Muscle of leg (tissue), 16 donors: ENCODE measurements at places on chromosomes 2 and 18.

DNA sequence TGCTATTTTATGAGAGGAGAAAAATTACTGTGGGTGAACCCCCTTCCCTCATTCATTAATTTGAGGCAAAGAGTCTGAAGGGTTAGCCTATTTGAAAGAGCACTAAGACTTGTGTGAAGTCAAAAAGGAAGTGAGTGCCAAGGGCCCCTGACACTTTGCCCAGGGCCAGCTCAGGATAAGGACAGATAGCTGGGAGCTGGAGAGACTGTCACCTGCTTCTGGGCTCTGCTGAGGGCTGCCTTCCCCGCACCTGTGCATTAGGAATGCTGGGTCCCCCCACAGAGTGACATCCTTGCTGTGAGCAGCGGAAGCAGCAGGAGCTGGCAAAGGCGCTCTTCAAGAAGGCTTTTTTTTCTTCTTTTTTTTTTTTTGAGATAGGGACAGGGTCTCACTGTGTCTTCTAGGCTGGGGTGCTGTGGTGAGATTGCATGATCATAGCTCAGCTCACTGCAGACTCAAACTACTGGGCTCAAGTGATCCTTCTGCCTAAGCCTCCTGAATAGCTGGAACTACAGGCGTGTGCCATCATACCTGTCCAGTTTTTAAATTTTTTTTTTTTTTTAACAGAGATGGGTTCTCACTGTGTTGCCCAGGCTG lies 148.3 kb downstream of the AQP4 start:
- no peak overlapping the region for H3K27ac ChIP-seq
- H3K36me3 ChIP-seq, result no peaks in the 10 kb centered on the region
- H3K27me3 ChIP-seq, result no peaks in the 10 kb centered on the region
- no peak for DNase-seq
- no peak overlapping the region for H3K4me3 ChIP-seq
- no peaks in the 10 kb centered on the region for H3K4me1 ChIP-seq

DNA sequence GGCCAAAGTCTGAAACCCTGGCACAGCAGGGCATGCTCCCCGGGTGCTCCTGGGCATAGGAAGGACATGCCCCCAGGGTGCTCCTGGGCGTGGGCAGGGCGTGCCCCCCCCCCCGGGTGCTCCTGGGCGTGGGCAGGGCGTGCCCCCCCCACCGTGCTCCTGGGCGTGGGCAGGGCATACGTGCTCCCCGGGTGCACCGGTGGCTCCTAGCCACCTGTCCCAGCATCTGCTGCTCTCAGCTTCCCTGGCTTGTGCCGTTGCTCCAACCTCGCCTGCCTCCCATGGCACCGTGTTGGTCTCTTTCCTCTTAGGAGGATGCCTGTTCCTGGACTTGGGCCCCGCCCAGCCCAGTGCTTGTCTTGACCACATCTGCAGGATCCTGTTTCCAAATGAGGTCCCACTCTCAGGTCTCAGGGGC lies 95.6 kb upstream of the CTDP1 start:
- H3K27me3 ChIP-seq, result peaks cover 25% of the 10 kb centered on the region
- no peak for DNase-seq
- no peak overlapping the region for H3K4me3 ChIP-seq
- no peaks in the 10 kb centered on the region for H3K36me3 ChIP-seq
- H3K27ac ChIP-seq, result no peak overlapping the region

DNA sequence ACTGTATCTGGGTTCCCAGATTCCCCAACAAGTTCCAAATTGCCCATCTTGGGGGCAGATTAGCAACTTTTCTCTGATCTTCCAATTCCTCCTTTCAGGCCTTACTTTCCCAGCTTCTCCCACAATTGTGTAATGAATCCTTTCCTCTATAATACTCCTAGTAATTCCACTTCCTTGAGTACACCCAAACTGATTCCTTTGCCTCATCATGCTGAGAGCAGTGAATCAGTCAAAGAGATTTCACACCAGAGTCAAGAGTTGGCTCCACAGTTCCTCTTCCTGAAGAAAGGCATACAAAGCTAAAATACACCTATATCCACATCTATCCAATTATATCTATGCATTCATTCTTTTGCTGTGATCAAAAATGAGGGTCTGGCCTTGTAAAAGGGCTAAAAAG lies 28.6 kb upstream of the DAPL1 start:
- H3K27me3 ChIP-seq, result no peaks in the 10 kb centered on the region
- H3K4me1 ChIP-seq, result no peaks in the 10 kb centered on the region
- no peak overlapping the region for H3K27ac ChIP-seq
- H3K36me3 ChIP-seq, result no peaks in the 10 kb centered on the region
- no peak for DNase-seq

- H3K36me3 ChIP-seq, result no peaks in the 10 kb centered on the region
- peaks cover 16% of the 10 kb centered on the region for H3K4me1 ChIP-seq
- no peak overlapping the region for H3K27ac ChIP-seq
- DNase-seq, result no peak
- H3K4me3 ChIP-seq, result no peak overlapping the region
Measured at GRCh38 chr2:72118951-72119350, 28.7 kb downstream of the CYP26B1 start.

DNA sequence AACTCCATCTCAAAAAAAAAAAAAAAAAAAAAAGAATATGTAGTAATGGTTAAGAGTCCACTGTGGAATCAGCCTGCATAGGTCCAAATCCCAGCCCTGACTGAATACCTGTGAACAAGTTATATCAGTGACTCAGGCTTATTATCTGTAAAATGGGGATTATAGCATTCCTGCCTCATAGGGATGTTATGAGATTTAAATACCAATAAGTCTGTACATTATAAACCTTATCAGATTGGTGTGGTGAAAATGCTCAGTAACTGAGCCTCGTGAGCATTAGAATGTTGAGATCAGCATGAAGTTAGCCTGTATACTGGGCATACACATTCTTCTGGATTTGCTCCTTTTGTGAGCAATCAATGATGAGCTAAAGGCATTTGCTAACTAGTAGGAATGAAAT lies 3.0 kb upstream of the AMMECR1L start:
- H3K4me1 ChIP-seq, result peaks cover 21% of the 10 kb centered on the region
- no peaks in the 10 kb centered on the region for H3K27me3 ChIP-seq
- H3K36me3 ChIP-seq, result peaks cover 3% of the 10 kb centered on the region
- no peak overlapping the region for H3K27ac ChIP-seq
- H3K4me3 ChIP-seq, result no peak overlapping the region
- no peak for DNase-seq

- H3K4me3 ChIP-seq, result no peak overlapping the region
- H3K27ac ChIP-seq, result no peak overlapping the region
- no peaks in the 10 kb centered on the region for H3K36me3 ChIP-seq
- peak; percentile 30 for DNase-seq
Measured at GRCh38 chr2:228917220-228917619, 353.9 kb downstream of the PID1 start.

DNA sequence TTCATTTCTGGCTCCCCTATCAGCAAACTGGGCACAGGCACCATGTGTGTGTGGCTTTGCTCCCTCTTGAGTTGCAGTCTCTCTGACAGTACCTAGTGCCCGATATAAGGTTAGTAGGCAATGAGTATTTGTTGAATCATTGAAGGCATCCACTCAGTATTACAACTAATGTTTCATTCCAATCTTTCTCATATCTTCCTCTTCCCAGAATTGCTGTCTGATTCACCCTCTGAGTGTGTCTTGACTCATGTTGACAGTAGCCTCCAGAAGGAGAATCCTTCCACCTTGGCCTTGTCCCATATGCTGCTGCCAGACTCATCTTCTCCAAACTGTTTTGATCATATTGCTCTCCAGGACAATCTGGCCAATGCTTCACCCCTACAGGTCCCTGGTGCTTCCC lies 202.5 kb downstream of the LRRTM1 start:
- no peak for DNase-seq
- H3K4me1 ChIP-seq, result no peaks in the 10 kb centered on the region
- no peaks in the 10 kb centered on the region for H3K27me3 ChIP-seq
- no peak overlapping the region for H3K27ac ChIP-seq
- H3K4me3 ChIP-seq, result no peak overlapping the region

- H3K27ac ChIP-seq, result no peak overlapping the region
- peaks cover 9% of the 10 kb centered on the region for H3K27me3 ChIP-seq
- H3K4me1 ChIP-seq, result peaks cover 10% of the 10 kb centered on the region
- peak overlapping the region; percentile 58 for H3K4me3 ChIP-seq
- peaks cover 2% of the 10 kb centered on the region for H3K36me3 ChIP-seq
Measured at GRCh38 chr2:200585340-200585729, 479 bp upstream of the AOX1 start.

GRCh38 chr2:239044336-239044735 lies 196.5 kb downstream of the TWIST2 start:
- no peak overlapping the region for H3K4me3 ChIP-seq
- peaks cover 7% of the 10 kb centered on the region for H3K36me3 ChIP-seq
- no peak for DNase-seq
- H3K27me3 ChIP-seq, result no peaks in the 10 kb centered on the region
- peaks cover 5% of the 10 kb centered on the region for H3K4me1 ChIP-seq
- no peak overlapping the region for H3K27ac ChIP-seq

DNA sequence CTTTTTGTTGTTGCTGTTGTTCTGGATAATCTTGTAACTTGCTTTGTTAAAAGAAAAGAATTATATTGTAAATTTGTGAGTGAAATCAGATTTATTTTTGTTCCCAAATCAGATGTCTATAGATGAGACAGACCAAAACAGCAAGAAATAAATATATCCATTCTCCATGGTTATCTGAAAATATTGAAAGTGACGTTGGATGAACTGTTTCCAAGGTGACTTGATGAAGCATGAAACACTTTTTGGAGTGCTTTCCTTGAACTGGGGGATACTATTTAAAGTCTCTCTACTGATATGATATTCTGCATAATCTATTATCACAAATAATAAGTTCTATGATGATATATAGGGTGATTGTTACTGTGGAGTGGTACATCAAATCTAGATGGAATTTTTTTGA lies 315.4 kb upstream of the THUMPD2 start:
- no peaks in the 10 kb centered on the region for H3K36me3 ChIP-seq
- no peak overlapping the region for H3K4me3 ChIP-seq
- H3K27ac ChIP-seq, result no peak overlapping the region
- no peaks in the 10 kb centered on the region for H3K27me3 ChIP-seq
- H3K4me1 ChIP-seq, result no peaks in the 10 kb centered on the region

DNA sequence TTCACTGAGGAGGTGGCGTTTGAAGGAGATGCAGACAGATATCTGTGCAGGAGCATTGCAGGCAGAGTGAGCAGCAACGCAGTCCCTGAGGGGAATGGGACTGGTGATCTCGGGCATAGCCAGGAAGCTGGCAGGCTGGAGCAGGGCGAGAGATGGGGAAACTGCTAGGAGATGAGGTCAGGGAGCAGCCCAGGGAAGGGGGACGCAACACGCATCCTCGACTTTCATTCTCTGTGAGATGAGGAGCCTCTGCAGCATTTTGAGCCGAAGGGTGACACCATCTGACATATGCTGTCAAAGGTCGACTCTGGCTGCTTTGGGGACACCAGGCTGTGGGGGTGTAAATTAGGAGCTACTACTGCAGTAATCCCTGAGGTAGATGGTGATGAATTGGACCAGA lies 4.3 kb upstream of the CHRNA1 start:
- DNase-seq, result no peak
- no peak overlapping the region for H3K4me3 ChIP-seq
- no peaks in the 10 kb centered on the region for H3K36me3 ChIP-seq

DNA sequence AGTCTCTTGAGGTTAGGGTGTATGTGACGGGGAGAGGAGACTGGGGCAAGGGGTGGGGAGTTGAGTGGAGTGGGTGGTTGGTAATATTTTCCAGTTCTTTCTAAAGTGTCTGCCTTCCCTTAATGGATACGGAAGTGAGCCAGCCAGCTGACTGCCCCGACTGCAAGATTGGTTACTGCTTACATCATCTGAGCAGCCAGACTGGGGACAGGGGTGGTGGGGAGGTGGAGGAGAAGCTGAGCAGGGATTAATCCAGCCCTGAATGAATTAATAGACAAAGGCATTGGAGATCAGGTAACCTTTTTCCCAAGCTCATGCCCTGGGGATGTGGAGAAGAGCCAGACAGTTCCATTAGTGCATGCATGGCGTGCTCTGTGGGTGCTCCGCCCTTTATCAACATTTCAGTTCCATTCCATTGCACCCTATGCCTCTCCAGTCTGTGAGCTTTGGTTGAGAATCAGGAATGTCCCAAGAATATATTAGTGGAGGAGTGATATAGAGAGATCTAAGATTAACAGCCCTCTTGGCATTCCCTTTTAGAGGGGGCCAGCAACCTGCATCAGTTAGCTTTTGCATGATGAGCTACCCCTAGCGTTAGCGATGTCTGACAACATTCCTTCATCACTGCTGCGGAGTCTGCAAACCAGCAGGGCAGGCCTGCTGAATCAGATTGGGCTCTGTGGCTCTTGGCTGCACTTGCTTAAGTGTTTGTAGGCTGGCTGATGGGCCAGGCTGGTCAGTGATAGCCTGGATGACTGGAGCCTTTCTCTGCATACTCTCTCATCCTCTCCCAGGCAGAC lies 67.4 kb downstream of the TNP1 start:
- no peaks in the 10 kb centered on the region for H3K36me3 ChIP-seq
- peak; percentile 55 for DNase-seq
- H3K4me1 ChIP-seq, result peaks cover 39% of the 10 kb centered on the region
- H3K27me3 ChIP-seq, result peaks cover 3% of the 10 kb centered on the region
- H3K4me3 ChIP-seq, result no peak overlapping the region
- H3K27ac ChIP-seq, result peak overlapping the region; percentile 22

DNA sequence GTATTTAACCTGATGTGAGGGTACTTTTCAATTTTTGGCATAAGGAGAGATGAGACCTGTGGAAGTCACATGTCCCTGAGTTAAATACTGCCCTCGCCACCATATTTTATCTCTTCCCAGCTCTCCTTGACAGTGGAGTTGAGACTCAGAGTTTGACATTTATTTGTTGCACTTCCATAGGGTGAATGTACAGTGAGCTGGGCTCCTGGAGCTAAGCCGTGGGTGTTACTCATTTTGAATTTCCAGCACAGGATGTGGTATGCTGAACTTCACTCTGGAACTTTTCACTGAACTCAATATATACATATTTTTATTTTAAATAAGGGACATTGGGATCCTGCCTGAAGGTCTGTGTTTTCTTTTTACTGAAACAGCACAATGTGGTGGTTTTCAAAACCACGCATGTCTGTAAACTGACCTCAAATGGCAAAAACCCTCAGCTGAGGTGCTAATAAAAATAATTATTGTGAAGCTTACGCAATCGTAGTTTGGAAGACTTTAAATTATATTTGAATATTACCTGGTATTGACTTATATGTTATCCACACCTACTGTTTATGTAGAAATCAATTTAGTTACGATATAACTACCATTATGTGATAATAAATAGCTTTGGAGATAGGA lies 12.1 kb downstream of the RNF144A start:
- DNase-seq, result no peak
- peaks cover 2% of the 10 kb centered on the region for H3K36me3 ChIP-seq
- no peak overlapping the region for H3K4me3 ChIP-seq
- no peaks in the 10 kb centered on the region for H3K27me3 ChIP-seq
- H3K27ac ChIP-seq, result no peak overlapping the region
- peaks cover 36% of the 10 kb centered on the region for H3K4me1 ChIP-seq

- peak; percentile 77 for DNase-seq
- no peaks in the 10 kb centered on the region for H3K36me3 ChIP-seq
- H3K4me3 ChIP-seq, result no peak overlapping the region
Measured at GRCh38 chr2:204365811-204366210, 179.5 kb upstream of the PARD3B start.

- H3K4me3 ChIP-seq, result no peak overlapping the region
- H3K4me1 ChIP-seq, result no peaks in the 10 kb centered on the region
- H3K36me3 ChIP-seq, result no peaks in the 10 kb centered on the region
Measured at GRCh38 chr18:27277554-27277953, 92.4 kb upstream of the CHST9 start.
